ENCODE measurements at places on chromosomes 1 and 21.
A peak's percentile ranks its signal among the peaks of the same experiment; 100 is the strongest.

DNA sequence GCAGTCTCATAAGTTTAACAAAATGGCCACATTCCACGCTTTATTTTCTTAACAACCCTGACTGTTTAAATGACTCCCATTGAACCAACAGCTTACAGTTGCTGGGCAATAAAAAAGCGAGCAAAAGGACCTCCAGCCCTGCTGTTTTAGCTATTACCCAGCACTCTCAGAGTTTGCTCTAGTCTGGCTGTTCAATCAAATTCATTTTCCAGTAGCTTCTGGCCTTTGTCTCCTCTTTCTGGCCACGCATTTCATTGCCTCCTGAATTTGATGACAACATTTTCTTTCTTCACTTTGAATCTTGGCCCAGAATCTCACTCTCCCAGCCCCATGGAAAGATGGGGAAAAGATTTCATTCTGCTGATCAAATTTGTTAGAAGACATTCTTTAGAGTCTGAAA lies 44.1 kb upstream of the DOCK7 start:
- no peak for DNase-seq

DNA sequence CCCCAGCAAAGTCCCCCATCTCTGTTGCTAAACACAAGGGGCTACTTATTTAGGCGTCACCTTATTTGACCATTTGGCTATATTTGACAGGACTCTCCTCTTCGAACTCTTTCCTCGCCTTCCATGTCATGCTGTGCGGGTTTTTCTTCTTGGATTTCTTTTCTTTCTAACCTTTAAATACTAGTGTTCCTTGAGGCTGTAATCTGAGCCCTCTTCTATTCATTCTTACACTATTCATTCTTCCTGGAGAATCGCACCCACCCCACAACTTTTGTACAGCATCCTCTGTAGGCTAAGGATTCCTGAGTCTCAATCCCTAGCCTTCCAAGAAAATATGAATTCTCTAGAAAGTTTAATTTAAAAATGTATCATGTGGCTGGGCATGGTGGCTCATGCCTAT lies 61.7 kb upstream of the C1orf115 start:
- no peak for DNase-seq

DNA sequence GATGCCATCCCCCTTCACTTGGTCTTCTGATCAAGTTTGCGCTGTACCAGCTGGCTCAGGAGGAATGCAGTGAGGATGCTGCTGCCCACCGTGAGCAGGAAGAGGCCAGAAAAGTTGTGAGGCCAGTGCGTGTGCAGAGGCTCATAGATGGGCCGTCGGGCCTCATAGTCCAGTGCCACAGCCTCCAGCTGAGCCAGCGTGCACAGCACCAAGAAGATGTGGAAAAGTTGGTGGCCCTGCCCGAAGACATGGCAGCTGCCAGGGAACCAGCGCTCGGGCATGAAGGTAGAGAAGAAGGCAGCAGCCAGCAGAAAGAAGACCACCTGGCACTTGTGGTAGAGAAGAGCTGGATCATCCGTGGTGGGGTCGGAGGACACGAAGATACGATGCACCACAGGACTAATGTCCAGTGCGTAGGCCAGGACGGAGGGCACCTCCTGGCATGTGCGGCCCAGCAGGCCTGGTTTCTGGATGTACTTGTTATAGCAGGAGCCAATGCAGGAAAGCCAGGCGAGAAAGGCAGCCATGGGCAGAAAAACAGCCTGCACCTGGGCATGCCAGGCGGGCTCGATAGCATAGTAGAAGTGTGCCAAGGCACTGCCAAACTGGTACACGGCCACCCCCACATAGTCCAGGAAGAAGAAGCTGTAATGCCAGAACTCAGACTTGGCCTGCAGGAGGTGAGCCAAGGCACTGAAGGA lies 3.7 kb upstream of the AUNIP start:
- no peak for DNase-seq

- DNase-seq, result no peak
These were observed 59.8 kb downstream of the MAB21L3 start for GRCh38 chr1:116170721-116171589.

GRCh38 chr1:111475701-111476100 lies 1.9 kb downstream of the C1orf162 start:
- DNase-seq, result peak; percentile 43

GRCh38 chr1:31657972-31658510 lies 13.4 kb upstream of the PEF1 start:
- no peak for DNase-seq

- no peak for DNase-seq
These were observed 2.5 kb upstream of the MEF2D start for GRCh38 chr1:156502894-156503697.

DNA sequence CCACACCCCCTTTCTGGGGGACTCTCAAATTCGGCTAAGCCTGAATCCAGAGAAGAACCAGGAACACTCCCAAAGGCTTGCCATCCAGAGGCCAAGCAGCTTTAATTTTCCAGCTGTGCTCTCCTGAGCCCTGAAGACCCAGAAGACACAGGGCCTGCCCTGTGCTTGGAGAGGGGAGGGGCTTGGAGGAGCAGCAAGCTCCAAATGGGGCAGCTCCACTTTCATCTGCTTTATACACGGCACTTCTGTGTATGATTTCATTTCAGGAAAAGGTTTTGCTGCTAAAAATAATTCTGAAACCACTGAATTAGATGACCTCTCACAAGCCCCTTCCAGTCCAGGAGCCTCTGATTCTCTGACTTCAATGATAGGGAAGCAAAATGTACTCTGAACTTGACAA lies 39.2 kb upstream of the CTTNBP2NL start:
- no peak for DNase-seq

GRCh38 chr1:166489356-166489669 lies 322.5 kb upstream of the FAM78B start:
- DNase-seq, result no peak

DNA sequence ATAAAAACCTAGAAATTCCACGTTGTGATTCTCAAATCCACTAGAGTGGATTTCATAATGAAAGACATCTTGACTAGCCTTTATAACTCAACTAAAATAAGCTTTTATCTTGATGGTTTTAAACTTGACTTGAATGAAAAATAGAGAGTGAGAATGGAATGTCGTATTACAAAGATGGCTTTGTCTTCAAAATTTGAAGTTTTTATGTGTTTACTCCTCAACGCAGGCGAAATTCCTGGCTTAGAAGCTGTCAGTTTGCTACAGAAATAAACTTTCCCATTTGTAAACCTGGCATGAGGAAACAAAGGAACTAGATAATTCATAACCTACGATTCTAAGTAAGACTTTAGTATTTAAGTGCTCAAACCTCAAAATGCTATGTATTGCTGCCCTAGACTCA lies 90.0 kb upstream of the KRTAP19-8 start:
- DNase-seq, result no peak

DNA sequence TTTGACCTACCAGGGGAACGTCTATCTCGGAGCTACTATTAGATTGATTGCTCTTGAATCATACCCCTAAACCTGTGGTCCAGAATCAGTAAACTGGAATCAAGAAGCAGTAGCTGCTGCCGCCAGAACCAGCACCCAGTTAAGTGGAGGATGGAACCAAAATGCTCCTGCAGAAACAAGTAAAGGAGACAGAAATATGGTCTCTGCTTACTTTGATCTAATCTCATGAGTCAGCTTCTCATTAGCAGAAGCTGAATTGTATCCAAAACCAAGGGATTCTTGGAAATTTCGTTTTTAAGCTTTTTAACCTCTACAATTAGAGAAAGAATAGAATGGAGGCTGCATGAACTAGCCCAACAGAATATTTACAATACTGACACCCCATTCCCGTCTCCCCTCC lies 42.6 kb upstream of the PIGV start:
- no peak for DNase-seq

GRCh38 chr21:41726970-41727783 lies 39.7 kb downstream of the RIPK4 start:
- DNase-seq, result no peak

- DNase-seq, result no peak
These were observed 224.0 kb downstream of the KIF26B start for GRCh38 chr1:245378745-245379144.

GRCh38 chr1:230861489-230861888 lies 6.8 kb downstream of the C1orf198 start:
- DNase-seq, result no peak

DNA sequence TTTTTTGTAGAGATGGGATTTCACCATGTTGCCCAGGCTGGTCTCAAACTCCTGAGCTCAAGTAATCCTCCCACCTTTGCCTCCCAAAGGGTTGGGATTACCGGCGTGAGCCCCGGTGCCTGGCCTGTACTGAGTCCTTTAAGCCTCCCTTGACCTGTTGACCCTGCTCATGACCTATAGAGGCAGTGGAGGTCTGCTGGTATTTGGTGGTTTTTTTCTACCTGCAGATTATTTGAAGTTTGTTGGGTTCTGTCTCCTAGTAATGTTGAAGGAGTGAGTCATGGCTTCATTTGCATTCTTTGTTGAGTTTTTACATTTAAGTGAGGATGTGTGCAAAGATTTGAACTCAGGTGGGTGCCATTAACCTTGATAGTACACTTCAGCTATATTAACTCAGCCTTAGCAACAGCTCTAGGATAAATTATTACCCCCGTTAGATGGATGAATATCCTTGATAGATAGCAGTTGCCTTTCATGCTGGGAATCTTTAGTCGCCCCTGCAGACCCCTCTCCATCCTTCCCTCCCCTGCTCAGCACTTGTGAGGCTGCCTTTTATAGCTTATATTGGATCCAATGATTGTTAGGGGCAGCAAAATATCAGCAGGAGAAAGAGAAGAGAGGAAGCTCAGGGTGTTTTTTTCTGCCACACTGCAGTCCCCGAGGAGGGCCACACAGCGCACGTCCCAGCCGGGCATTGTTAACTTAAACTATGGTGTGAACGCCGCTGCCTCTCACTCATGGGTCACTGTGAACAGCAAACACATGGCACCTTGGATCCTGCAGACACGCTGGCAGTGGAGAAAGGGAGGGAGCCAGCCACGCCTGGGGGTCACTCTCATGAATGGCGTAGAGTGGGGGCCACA lies 14.9 kb upstream of the NPPB start:
- no peak for DNase-seq

DNA sequence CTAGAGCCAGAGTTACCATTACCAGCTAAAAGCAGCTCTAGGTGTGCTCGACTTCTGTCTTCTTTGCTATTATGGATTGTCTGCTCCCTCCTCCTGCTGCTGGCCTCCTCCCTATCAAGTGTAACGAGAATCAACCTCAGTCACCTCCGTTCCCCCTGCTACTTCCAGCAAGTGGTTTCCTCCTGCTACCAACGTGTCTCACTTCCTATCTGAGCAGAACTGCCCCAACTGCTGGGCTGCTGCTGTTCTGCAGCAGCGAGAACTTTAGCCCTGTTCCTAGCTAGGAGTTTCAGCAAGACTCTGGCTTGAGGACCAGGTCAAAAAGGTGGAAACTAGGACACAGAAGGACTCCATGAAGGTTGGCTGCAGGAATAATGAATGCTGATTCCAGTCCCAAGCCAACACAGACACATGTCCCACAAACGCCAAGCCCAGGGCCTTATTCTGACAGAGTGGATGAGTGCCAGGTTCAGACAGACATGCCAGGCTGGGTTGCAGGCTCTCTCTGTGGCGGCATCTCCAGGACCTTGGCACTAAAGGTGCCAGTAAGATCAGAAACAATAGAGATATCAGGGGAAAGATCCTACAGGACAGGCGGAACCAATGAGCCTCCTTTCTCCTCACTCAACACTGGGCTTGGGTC lies 46.9 kb downstream of the CD34 start:
- DNase-seq, result peak; percentile 41

GRCh38 chr1:90725657-90726424 lies 8.7 kb upstream of the BARHL2 start:
- no peak for DNase-seq
